Heart left ventricle (tissue), 16 donors: ENCODE measurements at places on chromosomes 13 and 19. TPM values are rescaled to one million over a fixed set of nuclear protein-coding genes. Genes with fewer than 3 reads are reported as not detected.

The LILRA2 gene
- 0.71 TPM for polyA plus RNA-seq

DNA sequence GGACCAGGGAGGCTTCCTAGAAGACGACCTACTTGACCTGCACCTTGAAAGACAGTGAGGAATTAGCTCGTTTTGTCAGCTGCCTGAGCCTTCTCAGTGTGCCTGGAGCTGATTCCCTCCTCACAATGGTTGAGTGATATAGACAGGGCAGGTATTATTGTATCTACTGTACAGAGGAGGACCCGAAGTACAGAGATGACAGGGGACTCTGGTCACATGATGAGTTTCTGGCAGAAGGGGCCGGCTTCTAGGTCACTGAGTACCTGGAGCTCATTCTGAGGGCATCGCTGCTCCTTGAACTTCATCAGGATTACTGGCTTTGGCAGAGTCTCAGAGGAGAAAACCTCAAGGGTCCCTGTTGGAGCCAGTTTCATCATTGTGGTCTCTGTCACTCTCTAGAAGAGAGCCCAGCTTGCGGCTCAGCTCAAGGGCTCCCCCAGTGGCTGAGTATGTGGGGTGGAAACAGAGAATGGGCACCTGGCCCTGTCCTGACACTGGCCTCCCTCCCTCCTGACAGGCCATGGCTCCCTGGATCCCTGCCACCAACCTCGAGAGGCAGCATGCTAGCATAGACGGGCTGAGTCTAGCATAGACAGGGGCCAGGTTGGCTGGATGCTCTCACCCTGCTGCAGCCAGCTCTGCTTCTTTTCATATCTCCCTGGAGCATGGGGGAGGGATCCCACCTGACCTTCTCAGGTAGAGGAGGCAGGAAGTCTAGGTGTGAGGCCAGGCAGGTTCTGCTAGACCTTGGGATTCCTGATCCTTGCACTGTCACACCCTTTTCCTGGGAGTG, 38.7 kb downstream of the NFIX start:
- DNase-seq = peak; percentile 83

DNA sequence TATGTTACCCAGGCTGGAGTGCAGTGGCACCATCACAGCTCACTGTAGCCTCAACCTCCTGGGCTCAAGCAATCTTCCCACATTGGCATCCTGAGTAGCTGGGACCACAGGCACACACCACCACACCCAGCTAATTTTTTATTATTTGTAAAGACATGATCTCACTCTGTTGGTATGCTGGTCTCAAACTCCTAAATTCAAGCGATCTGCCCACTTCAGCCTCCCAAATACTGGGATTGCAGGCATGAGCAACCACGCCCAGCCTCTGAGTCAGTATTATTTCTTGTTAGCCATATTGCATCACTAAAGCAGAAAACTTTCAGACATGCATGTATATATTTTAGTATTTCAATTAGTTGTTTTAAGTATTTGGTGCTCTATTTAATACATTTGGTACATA, 376.4 kb downstream of the GPC6 start:
- DNase-seq = no peak

The BRME1 gene
- 0.46 TPM for polyA plus RNA-seq

The HCST gene
- 3.2 TPM for polyA plus RNA-seq

GRCh38 chr13:46633416-46633815, 80.4 kb downstream of the LRCH1 start:
- DNase-seq = no peak

The FUT2 gene
- polyA plus RNA-seq = not detected

The SH2D3A gene
- 0.25 TPM for polyA plus RNA-seq

The TMEM255B gene
- 4.2 TPM for polyA plus RNA-seq

GRCh38 chr13:27708325-27708724, 84.0 kb upstream of the GSX1 start:
- DNase-seq = no peak

- no peak for DNase-seq
Observed at GRCh38 chr13:31138515-31138914, 23.2 kb downstream of the HSPH1 start.

DNA sequence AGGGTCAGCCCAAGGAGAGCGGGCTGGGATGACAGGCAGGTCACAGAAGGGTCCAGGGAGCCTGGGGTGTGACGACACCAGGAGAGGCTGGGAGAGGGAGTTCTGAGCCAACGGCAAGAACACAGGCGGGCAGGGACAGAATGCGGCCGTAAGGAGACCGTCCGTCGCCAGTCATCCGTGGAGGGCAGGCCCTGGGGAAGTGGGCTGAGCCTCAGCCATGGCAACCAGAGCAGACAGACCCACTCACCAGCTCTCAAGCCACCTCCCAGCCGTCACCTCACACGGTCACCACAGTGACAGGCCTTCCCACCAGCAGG, 3.7 kb upstream of the TMEM86B start:
- no peak for DNase-seq

DNA sequence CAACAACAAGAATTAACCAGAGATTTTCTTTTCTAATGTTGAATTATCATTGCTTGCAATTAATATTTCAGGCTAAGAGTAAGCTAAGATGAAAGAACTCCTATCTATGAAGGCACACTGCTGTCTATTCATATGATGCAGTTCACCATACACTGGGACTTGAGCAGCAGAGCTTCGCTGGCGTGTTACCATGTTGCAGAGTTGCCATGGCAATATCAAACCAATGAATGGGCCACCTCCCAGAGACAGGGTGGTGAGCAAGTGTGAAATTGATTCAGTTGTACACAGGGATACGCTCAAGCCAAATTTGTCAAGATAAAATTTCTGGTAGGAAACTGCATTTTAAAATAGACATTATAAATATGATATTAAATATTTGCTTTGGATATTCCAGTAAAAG, 69.3 kb upstream of the MYO16 start:
- DNase-seq = no peak

The HCN2 gene
- 4.8 TPM for polyA plus RNA-seq

- DNase-seq = no peak
Observed at GRCh38 chr19:15476325-15476724, 3.0 kb downstream of the PGLYRP2 start.

The HS6ST3 gene
- polyA plus RNA-seq = 0.27 TPM

The MIDN gene
- polyA plus RNA-seq = 31.5 TPM

- no peak for DNase-seq
Observed at GRCh38 chr19:18435178-18435841, 2.6 kb downstream of the ISYNA1 start.

GRCh38 chr19:27974082-27974513, 1238.9 kb downstream of the UQCRFS1 start:
- DNase-seq = no peak

GRCh38 chr13:33678906-33679657, 138.9 kb upstream of the RFC3 start:
- peak; percentile 61 for DNase-seq

DNA sequence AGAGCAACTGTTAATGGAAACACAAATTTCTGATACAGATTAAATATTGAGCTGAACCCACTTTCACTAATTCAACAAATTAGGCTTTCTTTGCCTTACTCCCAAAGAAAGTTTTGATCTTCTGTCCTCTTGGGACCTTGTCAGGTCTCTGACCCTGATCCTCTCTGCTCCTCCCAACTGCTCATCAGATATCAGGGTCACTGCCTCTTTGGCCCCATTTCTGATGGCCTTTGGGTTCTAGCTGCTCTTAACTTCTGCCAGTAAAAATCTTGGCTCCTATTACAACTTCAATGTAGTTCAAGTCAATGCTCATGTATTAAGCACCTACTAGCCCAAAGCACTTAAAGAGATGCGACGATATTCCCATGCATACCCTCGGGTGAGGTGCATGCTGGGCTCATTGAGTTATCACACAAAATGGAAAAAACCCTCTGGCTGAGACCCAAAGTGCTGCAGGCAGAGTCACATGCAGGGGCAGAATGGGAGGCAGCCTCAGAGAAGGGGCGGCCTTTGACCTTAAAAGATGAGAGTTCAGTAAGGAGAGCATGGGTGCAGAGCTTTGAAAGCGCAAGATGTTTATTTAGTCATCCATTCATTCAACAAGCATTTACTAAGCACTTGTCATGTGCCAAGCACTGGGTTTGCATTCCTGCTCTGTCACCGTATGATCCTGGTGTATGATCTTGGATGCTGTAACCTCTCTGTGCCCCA, 183.4 kb downstream of the USP12 start:
- DNase-seq = no peak
